Suppressor macrophage treated with lipopolysaccharide for 1 hour (primary cell): ENCODE measurements at places on chromosomes 11 and 22.

- no peak for DNase-seq
Observed at GRCh38 chr11:30322191-30322590, 713 bp upstream of the ARL14EP start.

DNA sequence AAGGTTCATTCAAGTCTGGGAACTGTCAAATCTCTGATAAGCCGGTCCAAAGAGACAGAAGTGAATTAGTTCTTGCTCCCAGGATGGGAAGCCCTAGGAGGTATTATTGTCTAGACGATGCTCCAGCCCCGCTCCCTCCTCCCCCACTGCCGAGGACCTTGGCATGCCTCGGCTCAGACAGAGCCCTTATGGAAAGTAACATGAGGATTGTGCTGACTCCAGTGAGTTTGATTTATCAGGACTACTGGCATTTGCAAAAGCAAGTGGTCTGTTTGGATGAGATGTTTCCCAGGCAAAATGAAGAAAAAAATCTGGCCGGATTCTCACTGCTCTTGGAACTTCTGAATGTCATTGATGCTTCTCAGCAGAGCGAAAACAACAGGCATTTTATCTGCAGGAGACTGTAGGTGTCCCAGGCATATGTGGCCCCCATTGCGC, 341.0 kb downstream of the ETS1 start:
- no peak for DNase-seq

GRCh38 chr22:24205438-24206195, 24.3 kb downstream of the SUSD2 start:
- DNase-seq = peak; percentile 74

DNA sequence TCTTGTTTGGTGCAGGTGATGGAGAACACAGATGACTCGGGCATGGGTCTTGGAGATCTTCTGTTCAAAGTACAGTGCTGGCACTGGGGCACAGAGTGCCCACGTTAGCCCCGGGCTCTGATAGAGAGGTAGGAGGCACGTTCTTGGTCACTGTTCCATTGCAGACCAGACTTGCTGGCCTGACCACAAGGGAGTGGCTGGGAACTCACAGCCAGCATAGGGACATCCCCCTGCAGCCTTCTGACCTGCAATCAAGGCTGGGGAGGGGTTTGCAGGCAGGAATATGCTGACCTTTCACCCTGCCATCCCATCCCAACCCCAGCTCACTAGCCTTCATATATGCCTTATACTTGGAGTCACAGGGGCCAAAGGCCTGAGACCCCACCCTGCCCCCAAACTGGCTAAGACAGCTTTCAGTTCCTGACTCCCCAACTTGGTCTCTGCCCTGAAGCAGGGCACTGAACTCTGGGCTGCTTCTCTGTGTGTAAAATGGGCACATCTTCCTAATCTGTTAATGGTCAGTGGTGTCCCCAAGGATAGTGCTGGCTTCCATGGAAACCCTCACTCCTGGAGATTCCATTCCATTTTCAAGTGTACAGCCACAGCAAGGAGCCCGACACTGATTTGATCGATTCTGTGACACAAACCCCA, 4.6 kb downstream of the MRPL49 start:
- no peak for DNase-seq

- no peak for DNase-seq
Observed at GRCh38 chr22:44566911-44567310, 68.9 kb upstream of the RTL6 start.
